ENCODE measurements at places on chromosomes 6 and 20.

DNA sequence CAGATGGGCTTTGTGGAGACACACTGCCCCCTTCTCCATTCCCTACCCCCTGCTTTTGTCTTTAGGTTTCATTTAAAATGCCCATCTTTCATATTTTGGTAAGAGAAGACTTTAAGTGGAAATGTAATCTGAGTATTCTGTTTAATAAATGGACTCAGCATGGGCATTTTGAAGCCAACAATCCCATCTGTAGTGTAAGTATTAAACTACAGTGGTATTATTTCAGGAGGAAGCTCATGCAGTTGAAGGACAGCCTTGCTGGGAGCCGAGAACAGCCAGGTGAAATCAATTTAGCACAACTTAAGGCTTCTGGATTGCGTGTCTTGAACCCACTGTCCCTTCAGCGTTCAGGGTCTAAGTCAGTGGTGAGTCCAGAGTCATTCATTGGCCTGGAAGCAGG lies 63.5 kb downstream of the AKAP12 start:
- no peak for DNase-seq

DNA sequence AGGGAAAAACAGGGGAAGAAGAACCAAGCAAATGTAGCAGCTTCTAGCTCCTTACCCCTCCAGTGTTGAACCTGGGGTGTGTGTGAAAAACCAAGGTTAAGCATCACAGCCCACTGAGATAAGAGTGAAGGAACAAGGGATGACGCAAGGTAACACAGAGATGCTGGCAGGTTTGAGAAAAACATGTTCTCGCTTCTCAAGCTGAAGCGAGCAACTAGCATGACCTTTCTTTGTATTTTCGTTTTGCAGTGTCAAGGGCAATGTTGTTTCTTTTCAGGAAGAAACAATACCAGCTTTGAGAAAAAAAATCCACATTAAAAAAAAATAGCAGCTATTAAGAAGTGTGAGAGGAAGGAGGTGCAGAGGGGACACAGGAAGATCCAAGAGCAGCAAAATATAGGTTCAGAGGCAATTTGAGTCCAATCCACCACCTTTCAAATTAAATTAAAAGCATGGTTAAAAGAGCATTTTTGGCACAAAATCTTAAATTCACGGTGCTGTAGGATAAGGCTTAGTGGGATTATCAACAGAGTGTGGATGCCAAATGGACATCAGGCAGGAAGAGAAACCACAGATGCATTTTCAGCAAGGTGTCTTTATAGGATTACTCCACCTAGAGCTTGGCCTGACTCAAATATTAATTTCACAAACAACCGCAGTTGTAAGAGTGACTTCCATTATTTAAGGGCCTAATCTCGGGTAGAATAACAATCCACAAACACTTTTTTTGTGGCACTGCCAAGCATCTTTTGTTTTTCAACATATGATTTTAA lies 70.9 kb downstream of the SYNE1 start:
- peak; percentile 3 for DNase-seq

DNA sequence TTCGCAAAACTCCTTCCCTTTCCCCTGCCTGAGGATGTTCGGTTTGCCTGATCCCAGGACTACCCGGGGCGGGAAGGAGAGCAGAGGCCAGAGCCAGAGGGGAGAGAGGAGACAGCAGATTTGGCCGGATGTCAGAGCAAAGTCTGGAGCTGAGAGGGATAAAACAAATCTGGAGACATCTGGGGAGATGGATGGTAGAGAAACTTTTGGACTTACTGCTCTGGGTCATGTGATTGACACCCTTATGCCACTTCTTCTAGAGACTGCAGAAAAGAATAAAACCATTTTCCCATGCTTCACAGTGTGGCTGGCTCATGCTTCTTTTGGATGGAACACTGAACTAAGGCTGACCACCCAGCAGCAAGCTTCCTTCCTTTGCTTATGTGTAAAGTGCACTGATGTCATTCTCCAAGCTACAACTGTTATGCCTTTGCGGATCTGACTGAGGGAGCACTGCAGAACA lies 174.7 kb downstream of the FOXC1 start:
- DNase-seq: no peak

DNA sequence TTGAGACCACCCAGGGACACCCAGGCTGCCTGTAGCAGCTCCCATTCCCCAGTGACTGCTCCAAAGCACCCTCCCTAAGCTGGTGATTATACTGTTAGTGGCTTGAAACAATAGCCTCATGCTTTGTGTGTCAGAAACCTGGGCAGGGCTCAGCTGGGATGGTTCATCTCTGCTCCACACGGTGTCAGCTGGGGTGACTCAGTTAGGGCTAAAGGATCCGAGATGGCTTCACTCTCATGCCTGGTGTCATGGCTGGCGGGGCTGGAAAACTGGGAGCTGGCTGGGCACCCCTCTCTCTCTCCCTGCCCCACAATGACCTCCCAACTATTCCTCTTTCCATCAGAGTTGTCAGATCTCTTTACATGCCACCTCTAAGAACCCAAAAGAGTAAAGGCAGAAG lies 44.4 kb downstream of the ANKRD60 start:
- DNase-seq: no peak

GRCh38 chr6:79440598-79440997 lies 96.6 kb downstream of the LCA5 start:
- no peak for DNase-seq

- DNase-seq: no peak
Observed at GRCh38 chr6:13953061-13953705, 28.4 kb downstream of the RNF182 start.

DNA sequence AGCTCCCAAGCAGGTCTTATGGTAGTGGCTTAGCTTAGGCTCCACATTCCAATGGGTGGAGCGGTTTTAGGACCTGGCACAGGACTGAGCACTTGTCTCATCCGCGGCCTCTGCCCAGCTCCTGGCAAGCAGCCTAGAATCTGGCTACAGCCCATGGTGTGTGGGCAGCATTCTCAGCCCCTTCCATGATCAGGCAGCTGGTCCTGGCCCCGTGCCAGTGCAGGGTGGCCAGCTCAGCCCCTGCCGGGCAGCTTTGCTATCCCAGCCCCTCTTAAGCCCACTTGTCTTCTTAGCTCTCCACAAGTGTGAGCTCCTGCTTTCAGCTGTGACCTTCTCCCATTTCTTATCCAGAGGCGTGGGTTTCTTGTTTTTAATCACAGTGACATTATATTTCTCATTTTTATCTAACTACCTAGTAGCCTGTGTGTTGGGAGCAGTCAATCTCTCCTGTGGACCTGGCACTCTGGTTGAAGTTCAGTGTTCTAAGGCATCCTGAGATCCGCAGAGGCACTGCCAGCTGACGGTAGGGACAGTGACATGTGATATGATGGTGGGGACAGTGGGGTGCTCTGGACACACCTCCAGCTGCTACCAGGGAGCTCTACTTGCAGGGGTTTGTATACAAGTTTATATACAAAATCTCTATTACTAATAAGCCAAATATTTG lies 119.9 kb upstream of the PRND start:
- DNase-seq: no peak

GRCh38 chr6:20404641-20405032 lies 3.0 kb downstream of the E2F3 start:
- peak; percentile 77 for DNase-seq

- peak; percentile 52 for DNase-seq
Observed at GRCh38 chr20:561437-562231, 18.0 kb upstream of the CSNK2A1 start.

GRCh38 chr6:136736281-136736960 lies 55.9 kb downstream of the MAP3K5 start:
- DNase-seq: no peak

DNA sequence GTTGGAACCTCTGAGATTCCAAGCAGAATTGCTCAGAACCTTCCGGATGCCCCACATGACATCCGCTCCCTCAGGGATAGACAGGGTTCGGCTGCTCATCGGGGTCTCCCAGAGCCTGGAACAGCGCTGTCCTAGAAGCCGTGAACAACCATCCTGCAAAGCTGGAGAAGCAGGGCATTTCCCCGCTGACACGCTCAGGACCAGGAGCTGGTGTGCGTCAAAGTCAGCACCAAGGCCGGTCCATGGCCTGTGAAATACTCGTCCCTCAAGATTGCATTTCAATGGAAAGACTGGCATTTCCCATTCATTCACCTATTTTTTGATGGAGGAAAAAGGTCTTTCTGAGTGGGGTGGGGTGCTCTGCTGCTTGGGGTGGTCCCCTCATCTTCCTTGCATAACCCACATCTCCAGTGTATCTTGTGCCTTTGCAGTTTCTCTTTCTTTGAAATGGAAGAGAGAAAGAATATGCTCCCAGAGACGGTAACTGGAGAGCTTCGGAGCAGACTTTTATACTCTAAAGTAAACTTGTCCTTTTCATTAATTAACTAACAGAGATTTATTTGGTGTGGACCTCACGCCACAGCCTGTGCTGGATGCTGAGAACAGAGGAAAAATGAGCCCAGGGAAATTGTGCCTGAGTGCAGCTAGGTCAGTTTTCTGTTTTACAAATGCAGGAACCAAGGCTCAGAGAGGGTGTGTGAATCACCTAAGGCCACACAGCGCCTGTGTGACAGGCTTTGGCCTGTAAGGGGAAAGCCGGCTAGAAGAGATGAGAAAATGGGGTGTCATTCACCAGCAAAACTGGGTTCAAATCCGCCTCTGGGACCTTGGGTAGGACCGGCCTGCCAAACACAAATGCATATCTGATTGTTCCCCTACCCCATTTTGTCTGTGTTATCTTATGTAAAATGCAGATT lies 52.4 kb downstream of the RBM38 start:
- no peak for DNase-seq

DNA sequence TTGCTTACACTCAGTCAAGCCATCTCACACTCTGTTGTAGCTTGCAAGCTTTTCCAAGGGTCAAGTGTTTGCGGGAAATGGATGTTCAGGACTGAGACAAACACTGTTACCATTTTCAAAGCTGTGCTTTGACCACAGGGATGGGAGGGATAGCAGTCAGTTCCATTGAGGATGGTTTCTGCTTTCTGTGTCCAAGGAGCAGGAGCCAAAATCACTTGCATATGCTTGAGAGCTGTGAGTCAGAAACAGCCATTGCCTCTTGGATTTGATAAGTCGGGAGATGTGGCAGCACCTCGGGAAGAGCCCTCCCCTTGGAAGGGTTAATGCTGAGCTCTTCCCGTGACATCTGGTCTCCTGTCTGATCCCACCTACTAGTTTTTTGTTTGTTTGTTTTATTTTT lies 85.2 kb downstream of the TCP11 start:
- DNase-seq: no peak

DNA sequence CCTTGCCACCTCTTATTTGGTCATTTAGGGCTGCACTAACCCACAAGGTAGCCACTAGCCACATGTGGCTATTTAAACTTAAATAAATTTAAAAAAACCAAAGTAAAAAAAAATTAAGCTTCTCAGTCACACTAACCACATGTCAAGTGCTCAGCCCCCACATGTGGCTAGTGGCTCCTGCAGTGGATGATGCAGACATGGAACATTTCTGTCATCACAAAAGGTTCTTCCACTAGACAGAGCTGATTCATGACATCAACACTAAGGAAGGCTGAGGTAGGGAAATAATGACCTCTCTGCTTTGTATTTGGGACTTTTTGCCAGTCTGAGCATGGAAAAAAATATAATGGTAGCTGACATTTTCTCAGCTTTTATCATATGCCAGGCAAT lies 173.0 kb upstream of the FERMT1 start:
- DNase-seq: no peak

Measured in amniotic epithelial cell (primary cell).